ENCODE measurements at places on chromosomes 12 and 14. TPM values are rescaled to one million over a fixed set of nuclear protein-coding genes. Genes with fewer than 3 reads are reported as not detected.

DNA sequence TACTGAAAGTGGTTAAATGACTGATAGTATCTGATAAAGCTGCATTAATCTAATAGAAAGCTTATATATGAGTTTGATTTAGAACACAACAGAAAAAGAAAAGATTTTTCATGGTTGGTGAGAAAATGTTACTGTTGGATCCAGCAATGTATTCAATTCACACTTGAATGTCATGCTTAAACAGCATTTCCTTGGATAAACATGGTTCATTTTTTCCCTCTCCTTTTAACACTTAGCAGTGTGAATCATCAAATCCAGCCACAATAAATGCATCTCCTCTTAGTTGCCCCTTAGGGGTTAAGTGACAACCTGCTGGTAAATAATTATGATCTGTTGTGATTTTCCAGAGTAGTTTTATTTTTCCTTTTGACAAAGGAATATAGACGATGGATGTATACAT lies 74.9 kb upstream of the GRIP1 start:
- peak; percentile 17 for DNase-seq

Gene LALBA
- total RNA-seq = not detected

Gene MIP
- total RNA-seq = not detected

Gene LRRC9
- not detected for total RNA-seq

GRCh38 chr12:40499856-40500255 lies 192.4 kb upstream of the CNTN1 start:
- no peak for DNase-seq

- no peak for DNase-seq
These were observed 207.2 kb upstream of the SRRM4 start for GRCh38 chr12:118773956-118774723.

GRCh38 chr14:54676812-54677708 lies 110.1 kb downstream of the SAMD4A start:
- DNase-seq = peak; percentile 97

DNA sequence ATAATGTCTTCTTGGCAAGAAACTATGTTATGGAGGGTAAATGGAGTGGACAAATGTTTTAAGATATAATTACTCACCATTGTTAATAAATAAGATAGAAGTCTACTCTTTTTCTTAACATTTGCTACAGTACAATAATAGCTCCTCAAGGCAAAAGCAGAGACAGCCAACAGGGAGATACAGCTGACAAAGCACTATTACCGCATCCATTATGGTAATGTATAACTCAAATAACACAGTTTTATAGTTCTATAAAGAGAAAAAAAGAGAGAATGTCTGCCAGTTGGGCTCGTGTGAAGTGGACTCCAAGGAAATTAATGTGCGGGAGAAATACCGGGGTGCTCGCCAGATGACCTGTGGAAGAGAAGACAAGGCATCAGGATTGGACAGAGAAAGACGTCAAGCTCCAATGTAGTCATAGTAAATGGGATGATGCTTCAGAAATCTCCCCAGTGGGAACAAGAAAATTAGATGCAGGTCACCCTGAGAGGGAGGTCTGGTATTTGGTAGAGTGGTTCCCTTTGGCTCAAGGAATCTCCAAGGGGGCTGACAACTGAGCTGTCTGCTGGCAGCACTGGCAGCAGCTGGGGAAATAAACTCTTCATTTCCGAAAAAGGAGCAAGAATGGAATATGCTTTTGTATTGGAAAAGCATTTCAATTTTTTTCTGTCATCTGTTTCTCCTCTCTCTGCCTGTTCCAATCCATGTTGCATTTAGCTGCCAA lies 343.9 kb downstream of the LRFN5 start:
- DNase-seq = no peak

GRCh38 chr12:57341275-57341990 lies 89.4 kb downstream of the R3HDM2 start:
- peak; percentile 17 for DNase-seq

Gene KRT77
- not detected for total RNA-seq

GRCh38 chr12:22100958-22101748 lies 55.1 kb downstream of the CMAS start:
- peak; percentile 72 for DNase-seq

GRCh38 chr12:71071536-71072097 lies 86.2 kb downstream of the TSPAN8 start:
- peak; percentile 39 for DNase-seq

Gene RPL6
- total RNA-seq = 1,320 TPM

Gene LBHD2
- total RNA-seq = not detected

GRCh38 chr12:75887979-75888378 lies 143.6 kb downstream of the PHLDA1 start:
- DNase-seq = no peak

Gene KRT79
- total RNA-seq = 0.26 TPM
